Stimulated activated CD4-positive, alpha-beta T cell treated with anti-CD3 and anti-CD28 coated beads, Interleukin-4, amount 100 ng/mL, for 24 hours (primary cell): ENCODE measurements at places on chromosomes 1 and 21.

DNA sequence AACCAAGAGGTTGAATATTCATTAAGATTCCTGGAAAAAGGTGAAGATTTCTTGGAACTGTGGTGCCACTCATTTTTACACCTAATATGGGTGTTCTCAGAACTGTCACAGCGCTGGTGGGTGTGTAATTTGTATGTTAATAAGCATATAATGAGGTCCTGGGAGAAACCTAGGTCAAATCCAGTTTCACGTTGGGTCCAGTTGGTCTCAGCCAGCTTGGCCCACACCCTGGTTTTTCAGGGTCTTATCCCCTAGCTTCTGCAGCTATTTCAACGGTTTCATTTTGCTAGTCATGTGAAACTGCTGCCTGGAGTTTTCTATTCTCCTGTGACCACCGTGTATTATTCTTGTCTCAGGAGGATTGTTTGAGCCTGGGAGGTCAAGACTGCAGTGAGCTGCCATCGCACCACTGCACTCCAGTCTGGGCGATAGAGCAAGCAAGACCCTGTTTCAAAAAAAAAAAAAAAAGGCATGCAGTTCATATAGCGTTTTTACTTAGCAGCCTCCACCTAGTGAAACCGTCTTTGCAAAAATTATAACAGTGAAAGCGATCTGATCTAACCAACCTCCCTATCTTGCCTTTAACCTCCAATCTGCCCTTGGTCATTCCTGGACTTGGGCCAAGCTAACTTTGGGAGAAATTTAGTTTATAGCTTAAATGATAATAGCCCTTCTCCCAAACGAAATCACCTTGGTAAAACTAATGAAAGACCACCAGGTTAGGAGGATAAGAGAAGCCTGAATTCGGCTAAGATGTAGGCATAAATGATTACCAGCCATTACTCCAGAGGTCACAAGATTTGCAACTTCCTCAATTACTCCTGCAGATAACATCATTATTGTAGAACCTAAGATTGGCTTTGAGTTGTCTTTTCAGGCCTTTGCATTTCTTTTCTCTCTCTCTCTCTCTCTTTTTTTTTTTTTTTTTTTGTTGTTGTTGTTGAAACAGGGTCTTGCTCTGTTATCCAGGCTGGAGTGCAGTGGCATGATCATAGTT, 44.0 kb downstream of the PTAFR start:
- no peak for DNase-seq

GRCh38 chr1:15065736-15066135, 87.8 kb upstream of the TMEM51 start:
- no peak for DNase-seq

DNA sequence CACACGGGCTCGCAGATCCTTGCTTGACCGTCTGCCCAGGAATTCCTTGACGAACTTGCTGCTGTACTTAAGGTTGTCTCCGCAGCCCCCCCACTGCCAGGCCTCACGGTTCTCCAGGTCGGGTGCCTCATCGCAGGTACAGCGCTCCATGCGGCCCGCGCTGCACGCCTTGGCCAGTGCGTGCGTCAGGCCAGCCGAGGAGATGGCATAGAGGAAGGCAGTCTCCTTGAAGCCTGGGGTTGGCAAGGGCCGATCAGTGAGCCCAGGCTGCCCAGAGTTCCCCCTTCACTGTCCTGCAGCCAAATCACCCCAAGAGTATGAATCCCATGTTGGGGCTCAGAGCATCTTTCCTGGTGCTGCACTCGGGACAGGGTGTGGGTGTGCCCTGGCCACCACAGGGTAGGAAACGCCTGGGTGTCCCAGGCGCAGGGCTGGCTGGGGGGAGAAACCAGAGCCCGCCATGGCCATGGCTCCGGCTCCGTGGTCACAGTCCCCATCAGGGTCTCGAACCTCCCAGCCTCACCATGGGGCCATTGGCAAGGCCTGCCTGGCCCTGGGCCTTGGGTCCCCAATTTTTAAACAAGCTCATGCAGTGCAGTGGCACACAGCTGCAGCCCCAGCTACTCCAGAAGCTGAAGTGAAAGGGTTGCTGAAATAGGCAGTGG, 23.4 kb downstream of the WNT9A start:
- no peak for DNase-seq

DNA sequence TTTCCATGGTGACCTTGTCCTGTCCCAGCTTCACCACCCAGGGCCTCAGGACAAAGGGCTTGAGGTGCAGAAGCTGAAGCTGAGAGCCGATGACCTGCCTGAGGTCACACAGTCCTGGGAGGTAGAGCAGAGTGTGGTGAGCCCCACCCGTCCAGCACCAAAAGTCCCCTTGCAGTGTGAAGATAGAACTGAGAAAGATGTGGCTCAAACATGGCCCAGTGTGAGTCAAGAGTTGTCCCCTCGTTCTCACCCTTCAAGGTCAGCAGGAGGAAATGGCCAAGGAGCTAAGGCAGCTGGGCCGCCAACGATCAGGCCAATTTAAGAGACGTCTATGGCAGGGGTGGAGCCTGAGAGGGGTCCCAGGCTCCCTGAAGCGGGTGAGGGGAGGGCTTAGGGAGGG, 157.5 kb upstream of the KLHDC7A start:
- DNase-seq, result no peak

DNA sequence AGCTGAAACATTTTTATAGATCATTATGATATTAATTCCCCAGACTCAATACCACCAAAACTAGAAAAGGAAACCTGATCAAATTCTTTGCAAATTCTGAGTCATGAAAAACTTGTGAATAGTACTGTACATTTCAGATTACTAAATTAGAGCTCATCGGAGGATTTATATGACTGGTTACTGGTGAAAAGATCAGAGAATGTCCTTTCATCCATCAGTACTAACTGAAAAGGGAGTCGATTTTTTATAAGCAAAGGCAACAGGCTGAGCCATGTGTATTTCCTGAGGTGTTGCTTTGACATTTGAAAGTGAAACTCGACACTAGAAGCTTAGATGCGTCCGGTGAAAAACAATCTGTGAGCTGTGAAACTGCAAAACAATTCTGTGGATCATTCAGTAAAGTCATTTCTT, 155.7 kb downstream of the TNFSF18 start:
- peak; percentile 44 for DNase-seq

GRCh38 chr1:70990469-70991253, 57.0 kb downstream of the PTGER3 start:
- no peak for DNase-seq

DNA sequence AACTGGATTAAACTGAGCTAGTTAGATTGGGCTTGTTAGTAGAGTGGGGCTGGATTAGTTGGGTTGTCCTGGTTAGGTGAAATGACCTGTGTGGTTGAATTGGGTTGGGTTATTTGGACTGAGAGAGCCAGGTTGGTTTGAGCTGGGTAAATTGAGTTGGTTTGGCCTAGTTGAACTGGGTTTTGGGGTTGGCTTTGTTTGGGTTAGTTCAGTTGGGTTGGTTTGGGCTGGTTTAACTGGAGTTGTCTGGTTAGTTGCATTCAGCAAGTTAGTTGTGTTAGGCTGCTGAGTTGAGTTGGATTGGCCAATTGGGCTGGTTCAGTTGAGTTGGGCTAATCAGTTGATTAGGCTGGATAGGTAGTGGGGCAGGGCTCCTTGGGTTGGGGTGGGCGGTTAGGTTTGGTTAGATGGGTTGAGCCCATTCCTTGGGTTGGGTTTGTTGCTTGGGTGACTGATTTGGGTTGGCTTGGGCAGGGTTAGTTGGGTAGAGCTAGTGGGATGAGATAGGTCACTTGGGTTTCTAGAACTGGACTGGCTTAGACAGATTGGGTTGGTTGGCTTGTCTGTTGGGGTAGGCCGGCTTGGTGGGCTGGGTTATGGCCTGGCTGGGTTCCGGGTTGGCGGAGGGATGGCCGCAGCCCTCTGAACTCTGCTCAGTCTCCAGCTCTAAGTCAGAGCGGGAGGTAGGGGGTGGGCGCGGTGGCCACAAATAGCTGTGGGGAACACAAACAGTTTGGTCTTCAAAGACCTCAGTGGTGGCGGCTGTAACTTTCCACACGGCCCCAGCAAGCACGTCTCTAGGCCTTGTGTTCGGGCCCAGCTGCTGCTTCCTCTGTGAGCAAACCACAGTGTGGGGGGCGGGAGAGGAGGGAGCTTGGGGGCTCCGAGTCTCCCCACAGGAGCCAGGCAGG, 67.2 kb upstream of the RUNX3 start:
- no peak for DNase-seq

- DNase-seq, result no peak
These were observed 82.1 kb upstream of the ARHGAP29 start for GRCh38 chr1:94319319-94320102.

DNA sequence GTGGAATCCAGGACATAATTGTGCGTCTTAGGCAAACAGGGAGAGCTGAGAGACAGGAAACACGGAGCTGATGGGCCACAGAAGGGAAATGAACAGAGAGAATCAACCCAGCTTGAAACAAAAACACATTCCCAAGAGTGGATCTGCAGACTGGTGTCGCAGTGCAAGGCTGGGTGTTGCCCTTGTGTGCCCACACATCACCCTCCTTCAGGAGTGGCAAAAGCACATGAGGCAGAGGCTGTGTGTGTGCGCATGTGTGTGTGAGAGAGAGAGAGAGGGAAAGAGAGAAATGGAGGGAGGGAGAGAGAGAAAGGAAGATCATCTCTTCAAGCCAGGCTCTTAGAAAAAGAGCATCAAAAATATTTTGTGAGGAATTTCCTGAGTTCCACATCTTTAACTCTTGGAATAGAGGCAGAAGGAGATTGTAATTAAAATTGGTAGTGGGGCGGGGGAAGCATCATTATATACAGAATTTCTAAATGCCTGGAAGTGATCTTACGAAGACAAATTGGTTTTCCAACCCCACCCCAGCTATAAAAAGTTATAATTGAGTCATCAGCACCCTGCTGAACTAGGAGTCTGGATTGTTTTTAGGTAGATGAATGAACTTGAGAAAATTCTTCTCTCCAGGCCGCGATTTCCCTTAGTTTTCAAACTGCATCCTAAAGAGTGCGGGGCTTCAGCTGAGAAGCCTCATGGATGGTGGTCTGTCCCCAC, 480.7 kb downstream of the NPHP4 start:
- DNase-seq, result no peak
